ENCODE measurements at places on chromosomes 13 and 19.

DNA sequence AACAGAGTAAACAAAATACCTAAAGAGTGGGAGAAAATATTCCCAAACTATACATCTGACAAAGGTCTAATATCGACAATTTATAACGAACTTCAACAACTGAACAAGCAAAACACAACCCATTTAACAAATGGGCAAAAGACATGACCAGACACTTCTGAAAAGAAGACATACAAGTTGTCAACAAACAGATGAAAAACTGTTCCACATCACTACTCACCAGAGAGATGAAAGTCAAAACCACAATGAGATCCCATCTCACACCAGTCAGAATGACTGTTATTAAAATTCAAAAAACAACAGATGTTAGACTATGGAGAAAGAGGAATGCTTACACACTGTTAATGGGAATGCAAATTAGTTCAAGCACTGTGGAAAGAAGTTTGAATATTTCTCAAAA lies 233.8 kb upstream of the EDNRB start:
- H3K27ac ChIP-seq: no peak overlapping the region
- H3K36me3 ChIP-seq: no peaks in the 10 kb centered on the region
- DNase-seq: no peak
- no peak overlapping the region for H3K4me3 ChIP-seq

DNA sequence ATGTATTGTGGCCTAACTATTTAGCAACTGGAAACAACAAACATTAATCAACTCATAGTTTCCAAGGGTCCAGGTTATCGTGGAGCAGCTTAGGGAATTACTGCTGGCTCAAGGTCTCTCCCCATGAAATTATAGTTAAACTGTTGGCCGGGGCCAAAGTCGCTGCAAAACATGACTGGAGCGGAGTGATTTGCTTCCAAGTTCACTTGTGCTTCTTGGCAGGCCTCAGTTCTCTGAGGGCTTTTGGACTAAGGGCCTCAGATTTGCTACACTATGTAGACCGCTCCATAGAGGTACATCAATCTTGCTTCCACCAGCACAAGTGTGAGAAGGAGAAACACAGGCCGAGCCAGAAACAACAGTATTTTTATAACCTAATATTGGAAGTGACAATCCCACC lies 9.4 kb upstream of the KBTBD7 start:
- H3K4me3 ChIP-seq: no peak overlapping the region
- H3K36me3 ChIP-seq: no peaks in the 10 kb centered on the region
- H3K27me3 ChIP-seq: no peaks in the 10 kb centered on the region

DNA sequence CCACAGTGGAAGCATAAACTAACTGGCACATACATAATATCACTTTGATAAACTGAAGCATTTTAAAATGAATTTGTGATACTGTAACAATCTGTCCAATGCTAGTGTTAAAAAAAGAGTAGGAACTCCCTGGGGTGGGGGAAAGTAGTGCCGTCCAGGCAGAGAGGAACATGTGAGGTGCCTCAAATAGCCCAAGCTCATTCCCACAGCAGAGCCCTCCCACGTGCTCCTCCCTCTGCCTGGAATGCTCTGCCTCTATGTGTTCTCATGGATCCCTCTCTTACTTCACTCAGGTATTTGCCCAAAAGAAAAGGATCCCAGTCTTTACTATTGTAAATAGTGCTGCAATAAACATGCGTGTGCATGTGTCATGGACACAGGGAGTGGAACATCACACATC lies 188.1 kb downstream of the NHLRC3 start:
- peaks cover 3% of the 10 kb centered on the region for H3K27me3 ChIP-seq
- H3K4me3 ChIP-seq: no peak overlapping the region
- no peaks in the 10 kb centered on the region for H3K36me3 ChIP-seq
- no peaks in the 10 kb centered on the region for H3K4me1 ChIP-seq

GRCh38 chr19:2271234-2272103 lies 10.5 kb downstream of the PEAK3 start:
- H3K4me1 ChIP-seq: peaks cover 40% of the 10 kb centered on the region
- H3K27ac ChIP-seq: peak overlapping the region; percentile 90
- peaks cover 25% of the 10 kb centered on the region for H3K36me3 ChIP-seq
- peak overlapping the region; percentile 85 for H3K4me3 ChIP-seq
- no peaks in the 10 kb centered on the region for H3K27me3 ChIP-seq
- no peak for DNase-seq

- peaks cover 11% of the 10 kb centered on the region for H3K4me1 ChIP-seq
- DNase-seq: no peak
- no peak overlapping the region for H3K27ac ChIP-seq
- H3K4me3 ChIP-seq: no peak overlapping the region
- no peaks in the 10 kb centered on the region for H3K36me3 ChIP-seq
Measured at GRCh38 chr19:3604227-3604986, 2.3 kb downstream of the TBXA2R start.

Measured in activated CD4-positive, alpha-beta T cell treated with anti-CD3 and anti-CD28 coated beads, Interleukin-2, amount 10 ng/mL, durations not matched to agents 7 days and 5 days (primary cell).